ENCODE measurements at places on chromosomes 2 and 18. TPM values are rescaled to one million over a fixed set of nuclear protein-coding genes. Genes with fewer than 3 reads are reported as not detected.
A peak's percentile ranks its signal among the peaks of the same experiment; 100 is the strongest.

Gene SCN1A
- total RNA-seq: not detected

Gene HOXD9
- not detected for total RNA-seq

Gene PRKAG3
- total RNA-seq: not detected

Gene FAM237A
- not detected for total RNA-seq

Gene AP1S3
- total RNA-seq: 1.8 TPM

Gene RPRM
- not detected for total RNA-seq

Gene POU3F3
- total RNA-seq: not detected

Gene SIX3
- not detected for total RNA-seq

Gene ZNF804A
- not detected for total RNA-seq

Gene VWC2L
- total RNA-seq: not detected

Gene PIEZO2
- not detected for total RNA-seq

Gene FBLN7
- total RNA-seq: 48.5 TPM

Gene TACR1
- not detected for total RNA-seq

- DNase-seq: no peak
Measured at GRCh38 chr2:239376942-239377531, 23.8 kb downstream of the HDAC4 start.

DNA sequence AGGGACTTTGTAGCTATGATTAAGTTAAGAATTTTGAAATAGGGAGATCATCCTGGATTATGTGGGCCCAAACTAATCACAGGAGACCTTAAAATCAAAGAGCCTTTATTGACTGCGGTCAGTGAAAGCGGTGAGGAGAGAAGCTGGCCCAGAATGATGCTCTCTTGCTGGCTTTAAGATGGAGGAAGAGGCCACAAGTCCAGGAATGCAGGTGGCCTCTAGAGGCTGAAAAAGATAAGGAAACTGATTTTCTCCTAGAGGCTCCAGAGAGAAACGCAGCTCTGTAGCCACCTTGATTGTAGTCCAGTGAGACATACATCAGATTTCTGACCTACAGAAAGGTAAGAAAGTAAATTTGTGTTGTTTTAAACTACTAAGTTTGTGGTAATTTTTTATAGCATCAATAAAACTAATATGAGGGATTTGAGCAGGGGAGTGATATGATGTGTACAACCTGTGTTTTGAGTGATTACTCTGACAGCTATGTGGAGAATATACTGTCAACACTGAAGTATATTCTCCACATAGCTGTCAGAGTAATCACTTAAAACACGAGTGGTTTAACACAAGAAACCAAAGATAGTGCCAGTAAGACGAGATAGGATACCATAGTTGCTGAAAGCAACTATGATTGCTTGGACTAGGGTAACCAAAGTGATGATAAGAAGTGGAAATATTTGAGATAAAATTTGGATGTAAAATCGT is 364.4 kb upstream of the CHST9 start:
- no peak for DNase-seq

GRCh38 chr2:200174433-200175216 is 131.9 kb upstream of the SPATS2L start:
- DNase-seq: no peak

GRCh38 chr2:156490466-156490840 is 54.3 kb downstream of the GPD2 start:
- no peak for DNase-seq

DNA sequence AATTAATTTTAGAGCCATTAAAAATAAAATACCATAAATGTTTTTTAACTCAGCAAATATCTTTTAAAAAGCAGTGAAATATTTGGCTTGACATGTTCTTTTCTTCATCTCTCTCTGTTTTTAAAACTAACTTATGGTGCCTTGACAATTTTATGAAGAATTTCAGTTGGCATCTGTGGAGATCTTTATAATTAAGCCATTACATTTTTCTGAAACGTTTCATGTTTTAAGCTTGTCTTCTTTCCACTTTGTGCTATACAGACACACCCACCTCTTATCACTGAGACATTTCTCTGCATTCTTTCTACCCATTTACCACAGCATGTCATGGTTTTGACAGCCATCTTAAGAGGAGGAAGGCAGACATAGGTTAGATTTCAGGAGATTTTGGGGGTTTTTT is 915.1 kb upstream of the FSHR start:
- no peak for DNase-seq

- no peak for DNase-seq
Measured at GRCh38 chr2:23803965-23804542, 122.9 kb downstream of the ATAD2B start.

GRCh38 chr2:234732404-234733092 is 219.3 kb upstream of the SH3BP4 start:
- DNase-seq: no peak

GRCh38 chr2:107027205-107027604 is 141.2 kb upstream of the ST6GAL2 start:
- DNase-seq: no peak

DNA sequence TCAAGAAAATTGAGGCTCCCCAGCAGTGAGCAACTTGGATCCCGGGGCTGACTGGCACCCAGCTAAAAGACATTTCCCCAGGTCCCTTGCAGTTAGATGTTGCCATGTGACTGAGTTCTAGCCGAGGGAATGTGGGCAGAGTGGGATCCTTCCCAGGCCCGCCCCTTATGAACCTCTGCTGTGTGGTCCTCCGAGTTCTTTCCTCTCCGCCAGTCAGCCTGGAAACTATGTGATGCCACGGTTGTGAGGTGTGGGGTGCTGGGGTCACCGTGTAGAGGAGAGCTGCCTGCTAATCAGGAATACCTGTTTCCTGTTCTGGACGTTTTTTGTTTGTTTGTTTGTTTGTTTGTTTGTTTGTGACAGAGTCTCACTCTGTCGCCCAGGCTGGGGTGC is 45.5 kb downstream of the TMEM37 start:
- no peak for DNase-seq

DNA sequence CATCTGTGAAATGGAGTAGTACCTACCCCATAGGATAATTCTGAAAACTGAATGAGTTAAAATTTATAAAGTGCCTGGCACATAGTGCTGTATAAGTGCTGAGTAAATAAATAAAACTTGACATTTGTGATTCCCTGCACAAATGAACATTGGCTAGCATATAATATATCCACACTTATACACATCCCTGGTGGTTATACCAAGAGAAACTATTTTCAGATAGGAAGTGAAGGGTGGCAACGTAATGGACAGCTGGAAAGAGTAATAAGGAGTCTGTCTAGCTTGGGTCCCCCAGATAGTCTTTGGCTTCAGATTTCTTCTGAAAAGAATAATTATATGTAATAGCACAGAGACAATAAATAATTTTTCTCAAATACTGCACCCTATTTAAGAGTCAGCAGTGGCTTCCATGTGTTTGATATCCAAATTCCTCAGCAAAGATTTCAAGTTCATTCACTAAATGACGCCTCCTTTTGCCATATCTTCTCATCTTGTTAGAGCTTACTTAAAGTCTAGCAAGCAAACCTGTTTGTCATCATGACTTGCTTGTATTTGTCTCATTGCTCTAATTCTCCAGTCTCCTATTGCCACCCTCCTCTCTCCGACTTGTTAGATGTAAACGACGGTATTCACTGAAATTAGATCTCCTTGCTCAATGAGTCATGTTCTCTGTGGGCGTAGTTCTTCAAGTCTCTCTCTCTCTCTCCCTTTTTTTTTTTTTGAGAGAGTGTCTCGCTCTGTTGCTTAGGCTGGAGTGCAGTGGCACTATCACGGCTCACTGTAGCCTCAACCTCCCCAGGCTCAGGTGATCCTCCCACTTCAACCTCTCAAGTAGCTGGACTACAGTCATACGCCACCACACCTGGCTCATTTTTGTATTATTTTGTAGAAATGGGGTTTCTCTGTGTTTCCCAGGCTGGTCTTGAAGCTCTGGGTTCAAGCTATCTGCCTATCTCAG is 8.7 kb upstream of the ADGRF3 start:
- DNase-seq: no peak

GRCh38 chr2:110638004-110638403 is 39.9 kb downstream of the BUB1 start:
- DNase-seq: no peak

GRCh38 chr2:125041846-125042245 is 1016.8 kb downstream of the CNTNAP5 start:
- no peak for DNase-seq

GRCh38 chr2:8934338-8934737 is 69.1 kb downstream of the MBOAT2 start:
- no peak for DNase-seq

- DNase-seq: no peak
Measured at GRCh38 chr2:176647325-176648165, 378.3 kb downstream of the MTX2 start.

GRCh38 chr2:75053484-75054112 is 95.2 kb downstream of the POLE4 start:
- no peak for DNase-seq

- DNase-seq: no peak
Measured at GRCh38 chr2:26742048-26742770, 21.9 kb upstream of the SLC35F6 start.

DNA sequence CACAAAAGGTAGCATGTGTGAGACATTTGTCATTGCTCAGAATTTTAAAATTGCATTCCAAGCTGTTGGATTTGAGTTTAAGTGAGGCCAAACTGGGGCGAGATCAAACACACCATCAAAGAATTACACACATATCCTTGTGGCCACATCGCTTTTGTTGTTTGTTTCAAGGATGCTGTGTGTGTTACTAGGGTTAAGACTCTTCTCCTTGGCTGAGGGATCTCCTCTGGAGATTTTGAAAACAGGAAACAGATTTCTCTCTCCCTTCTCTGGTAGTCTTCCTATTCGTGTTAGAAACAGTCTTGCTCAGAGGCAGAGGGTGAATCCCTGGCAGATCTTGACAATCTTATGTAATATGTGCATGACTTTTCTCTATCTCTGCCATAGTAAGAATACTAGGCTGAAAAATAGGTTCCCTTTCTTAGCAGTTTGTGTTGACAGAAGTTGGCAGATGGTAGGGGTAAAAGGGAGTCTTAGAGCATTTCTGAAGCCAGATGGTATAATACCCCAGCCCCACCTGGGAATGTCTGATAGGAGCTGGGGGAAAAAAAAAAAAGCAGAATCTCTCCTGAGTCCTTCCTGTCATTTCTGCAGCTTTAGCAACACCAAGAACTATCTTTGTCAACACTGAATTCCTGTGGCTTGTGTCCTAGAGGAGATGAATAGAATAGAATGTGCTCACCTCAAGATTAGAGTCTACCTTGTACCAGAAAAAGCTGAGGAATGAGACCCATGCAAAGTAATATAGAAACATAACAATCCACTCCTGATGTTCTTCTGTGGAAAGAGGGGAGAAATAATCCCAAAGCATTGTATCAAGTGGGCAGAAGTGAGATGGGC is 101.8 kb downstream of the XRCC5 start:
- peak; percentile 1 for DNase-seq

DNA sequence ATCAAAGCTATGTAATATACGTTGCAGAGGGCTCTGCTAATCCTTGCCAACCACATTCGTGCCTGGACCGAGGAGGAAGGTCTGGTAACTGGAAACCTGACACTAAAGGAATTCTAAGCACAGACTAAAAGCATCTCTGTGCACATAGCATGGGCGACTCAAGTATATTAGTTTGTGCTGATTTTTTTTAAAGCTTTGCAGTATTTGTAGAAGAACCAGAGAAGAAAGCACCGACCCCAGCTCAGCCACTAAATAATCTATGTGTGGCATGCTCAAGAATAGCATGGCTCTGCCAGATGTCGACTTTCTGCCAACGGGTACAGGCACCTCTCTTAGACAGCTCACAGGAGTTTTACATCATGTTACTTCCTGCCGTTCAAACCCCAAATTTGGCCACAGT is 73.2 kb upstream of the NRP2 start:
- DNase-seq: no peak

DNA sequence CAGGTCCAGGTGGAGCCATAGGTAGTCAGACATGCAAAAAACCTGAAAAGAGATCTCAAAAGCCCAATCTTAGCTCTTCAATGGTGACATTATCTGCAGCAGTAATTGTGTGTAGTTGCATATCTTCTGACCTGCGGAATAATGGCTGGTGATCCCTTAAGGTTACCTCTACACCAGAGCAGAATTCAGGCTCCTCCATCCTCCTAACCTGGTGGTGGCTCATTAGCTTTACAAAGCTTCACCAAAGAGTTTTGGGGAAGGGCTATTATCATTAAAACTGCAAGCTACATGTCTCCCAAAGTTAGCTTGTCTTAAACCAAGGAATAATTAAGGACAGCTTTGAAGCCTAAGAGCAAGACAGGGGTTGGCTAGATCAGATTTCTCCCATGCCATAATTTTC is 42.6 kb upstream of the CHST9 start:
- DNase-seq: no peak

DNA sequence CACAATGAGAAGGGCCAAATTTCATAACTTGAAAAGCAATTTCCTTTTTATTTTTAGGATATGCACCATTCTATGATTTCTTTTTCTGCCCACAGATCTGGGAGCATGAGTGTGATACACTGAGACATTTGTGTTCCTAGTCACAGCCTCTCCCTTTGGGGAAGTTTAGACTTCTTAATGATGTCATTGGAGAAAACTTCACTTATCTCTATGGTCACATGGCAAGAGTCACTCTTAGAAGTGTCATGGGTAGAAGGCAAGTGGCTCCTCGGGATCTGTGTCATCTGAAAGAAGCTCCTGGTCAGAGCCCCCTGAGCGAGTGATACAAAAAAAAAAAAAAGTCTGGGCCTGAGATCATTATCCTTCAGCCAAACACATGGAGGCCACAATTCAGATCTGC is 62.5 kb upstream of the LGALSL start:
- DNase-seq: no peak

- no peak for DNase-seq
Measured at GRCh38 chr2:232342635-232343565, 35.7 kb upstream of the ALPP start.

DNA sequence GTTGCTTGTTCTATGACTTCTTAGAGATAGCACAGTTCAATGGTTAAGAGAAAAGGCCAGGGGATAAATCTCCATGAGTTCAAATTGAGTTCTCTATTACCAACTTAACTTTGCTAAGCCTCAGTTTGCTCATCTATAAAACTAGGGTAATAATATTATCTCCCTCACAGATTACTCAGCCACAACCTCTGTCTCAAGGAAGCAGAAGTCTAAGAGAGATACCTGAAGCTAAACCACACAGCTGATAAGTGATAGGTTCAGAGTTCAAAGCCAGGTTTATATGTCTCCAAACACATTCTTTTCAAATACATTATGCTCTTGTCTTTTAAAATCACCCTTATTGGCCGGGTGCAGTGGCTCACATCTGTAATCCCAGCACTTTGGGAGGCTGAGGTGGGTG is 287.7 kb downstream of the NBAS start:
- DNase-seq: no peak

GRCh38 chr2:161204846-161205245 is 44.6 kb downstream of the TANK start:
- no peak for DNase-seq

DNA sequence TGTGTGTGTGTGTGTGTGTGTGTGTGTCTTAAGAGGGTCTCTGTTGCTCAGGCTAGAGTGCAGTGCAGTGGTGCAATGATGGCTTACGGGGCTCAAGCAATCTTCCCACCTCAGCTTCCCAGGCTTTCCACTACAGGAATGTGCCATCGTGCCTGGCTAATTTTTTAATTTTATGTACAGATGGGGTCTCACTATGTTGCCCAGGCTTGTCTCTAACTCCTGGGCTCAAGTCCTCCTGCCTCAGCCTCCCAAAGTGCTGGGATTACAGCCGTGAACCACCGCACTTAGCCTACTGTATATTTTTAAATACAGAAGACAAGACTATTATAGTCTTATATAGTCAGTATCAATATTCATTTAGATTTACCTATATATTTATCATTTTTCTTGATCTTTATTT is 220.1 kb upstream of the STON1 start:
- no peak for DNase-seq

- DNase-seq: no peak
Measured at GRCh38 chr18:6106091-6106685, 210.9 kb upstream of the TMEM200C start.

- no peak for DNase-seq
Measured at GRCh38 chr2:196181484-196181883, 10.1 kb upstream of the STK17B start.

- no peak for DNase-seq
Measured at GRCh38 chr2:12536976-12537375, 179.8 kb upstream of the TRIB2 start.

Measured in activated naive CD4-positive, alpha-beta T cell treated with anti-CD3 and anti-CD28 coated beads, Interleukin-2, amount 50 U/mL, for 72 hours (primary cell).